ENCODE measurements at places on chromosomes 16 and 17.

- no peak for DNase-seq
Observed at GRCh38 chr16:49663081-49664065, 192.5 kb downstream of the ZNF423 start.

- no peak for DNase-seq
Observed at GRCh38 chr16:2815299-2815771, 1.7 kb upstream of the PRSS21 start.

- DNase-seq = no peak
Observed at GRCh38 chr16:71974068-71974818, 26.0 kb downstream of the PKD1L3 start.

GRCh38 chr17:48503747-48504146 lies 27.1 kb downstream of the HOXB1 start:
- DNase-seq = no peak

DNA sequence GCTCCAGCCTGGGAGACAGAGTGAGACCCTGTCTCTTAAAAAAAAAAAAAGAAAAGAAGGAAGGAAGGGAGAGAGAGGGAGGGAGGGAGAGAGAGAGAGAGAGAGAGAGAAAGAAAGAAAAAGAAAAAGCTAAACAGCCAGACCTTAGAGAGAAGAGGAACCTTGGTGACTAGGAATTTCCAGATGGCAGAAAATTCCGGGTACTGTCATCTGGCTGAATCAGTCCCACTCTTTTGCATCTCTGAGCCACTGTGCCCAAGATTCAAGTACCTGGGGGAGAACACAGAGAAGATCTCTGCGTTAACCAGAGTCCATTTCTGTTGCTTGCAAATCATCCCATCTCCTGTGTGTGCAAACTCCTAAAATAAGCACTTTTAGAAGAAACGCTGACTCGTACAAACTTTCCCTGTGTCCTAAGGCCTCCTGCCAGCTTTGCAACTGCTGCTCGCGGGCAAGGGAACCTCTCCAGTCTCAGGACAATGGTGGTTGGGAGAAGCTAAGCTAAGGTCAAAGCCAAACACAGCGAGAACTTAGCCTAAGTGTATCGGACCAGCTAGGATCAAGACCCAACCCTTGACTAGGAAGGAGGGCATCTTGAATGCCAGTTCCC lies 18.0 kb downstream of the BMERB1 start:
- no peak for DNase-seq

DNA sequence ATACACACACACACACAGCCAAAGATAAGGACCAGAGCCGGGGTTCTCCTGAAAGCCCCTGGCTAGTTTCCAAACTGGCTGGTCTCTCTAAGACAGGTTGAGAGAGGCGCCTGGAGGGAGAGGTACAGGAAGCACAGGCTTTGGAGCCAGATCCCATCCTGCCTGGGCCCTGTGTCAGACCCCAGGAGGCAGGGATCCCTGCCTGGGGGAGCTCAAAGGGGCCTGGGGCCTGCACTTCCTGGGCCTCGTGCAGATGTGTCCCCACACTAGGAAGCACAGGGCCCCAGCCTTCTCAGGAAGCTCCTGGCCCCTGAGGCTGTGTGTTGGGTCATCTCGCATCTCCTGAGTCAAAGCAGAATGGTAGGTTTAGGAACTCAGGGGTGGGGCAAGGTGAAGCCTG lies 16.0 kb downstream of the SLC5A10 start:
- DNase-seq = no peak

- no peak for DNase-seq
Observed at GRCh38 chr16:57725554-57725953, 10.0 kb upstream of the KATNB1 start.

GRCh38 chr16:88351491-88352101 lies 31.2 kb upstream of the ZNF469 start:
- no peak for DNase-seq

DNA sequence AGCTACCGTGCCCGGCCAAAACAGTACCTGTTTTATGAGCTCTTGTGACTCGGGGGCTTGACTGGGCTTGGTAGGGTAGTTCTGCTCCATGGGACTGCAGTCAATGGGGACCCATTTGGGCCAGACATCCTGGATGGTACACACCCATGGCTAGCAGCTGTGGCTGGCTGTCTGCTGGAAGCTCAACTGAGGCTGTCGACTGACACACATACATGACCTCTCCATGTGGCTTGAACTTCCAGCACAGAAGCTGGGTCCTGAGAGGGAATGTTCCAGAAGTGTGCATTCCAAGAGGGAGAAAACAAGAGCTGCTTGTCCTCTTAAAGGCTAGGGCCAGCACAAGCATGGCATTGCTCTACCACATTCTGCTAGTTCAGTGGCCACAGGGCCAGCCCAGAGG lies 14.9 kb upstream of the NKD1 start:
- no peak for DNase-seq

DNA sequence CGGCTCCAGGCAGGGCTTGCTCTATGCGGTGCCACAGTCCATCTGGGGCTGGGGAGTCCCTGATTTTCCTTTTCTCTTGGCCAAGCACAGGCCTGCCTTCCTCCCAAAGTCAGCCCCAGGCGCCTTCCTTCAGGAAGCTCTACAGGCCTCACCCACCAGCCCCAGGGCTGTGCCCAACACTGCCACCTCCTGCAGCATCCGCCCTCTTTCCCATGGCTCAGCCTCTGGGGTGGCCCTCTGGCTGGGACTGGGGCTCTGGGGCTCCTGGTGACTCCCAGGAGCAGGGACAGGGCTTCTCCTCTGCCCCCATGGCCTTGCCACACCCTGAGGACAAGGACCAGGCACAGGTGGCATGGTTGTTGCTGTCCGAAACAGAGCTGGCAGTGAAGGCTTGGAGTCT lies 817 bp downstream of the ITGB4 start:
- no peak for DNase-seq

- no peak for DNase-seq
Observed at GRCh38 chr16:85575920-85576319, 37.2 kb upstream of the GSE1 start.

DNA sequence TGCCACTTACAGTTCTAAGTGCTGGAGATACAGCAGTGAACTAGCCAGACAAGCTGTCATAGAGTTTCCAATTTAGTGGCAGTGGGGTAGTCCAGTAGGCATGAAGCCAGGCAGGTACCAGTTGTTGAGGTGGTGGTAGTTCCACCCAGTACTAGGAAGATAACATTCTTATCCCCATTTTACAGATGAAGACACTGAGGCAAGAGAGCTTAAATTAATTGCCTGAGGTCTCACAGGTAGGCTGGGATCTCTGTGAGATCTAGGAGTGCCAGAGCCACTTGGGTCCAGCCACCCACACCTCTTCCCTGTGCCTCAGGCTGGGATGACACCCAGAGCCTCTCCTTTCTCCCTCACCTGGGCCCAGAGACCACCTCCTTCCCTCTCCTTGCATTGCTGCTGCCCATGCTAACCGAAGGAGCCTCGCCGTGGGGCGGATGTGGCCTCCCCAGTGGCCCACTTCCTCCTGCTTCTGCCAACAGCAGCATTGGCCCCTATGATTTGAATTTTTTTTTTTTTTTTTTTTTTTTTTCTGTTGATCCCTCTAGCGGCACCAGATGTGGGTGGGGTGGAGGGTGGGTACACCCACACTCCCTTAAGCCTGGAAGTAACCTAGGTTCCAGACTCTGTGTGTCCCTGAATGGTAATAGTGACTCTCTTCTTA lies 114.0 kb downstream of the PRKCB start:
- DNase-seq = peak; percentile 72

DNA sequence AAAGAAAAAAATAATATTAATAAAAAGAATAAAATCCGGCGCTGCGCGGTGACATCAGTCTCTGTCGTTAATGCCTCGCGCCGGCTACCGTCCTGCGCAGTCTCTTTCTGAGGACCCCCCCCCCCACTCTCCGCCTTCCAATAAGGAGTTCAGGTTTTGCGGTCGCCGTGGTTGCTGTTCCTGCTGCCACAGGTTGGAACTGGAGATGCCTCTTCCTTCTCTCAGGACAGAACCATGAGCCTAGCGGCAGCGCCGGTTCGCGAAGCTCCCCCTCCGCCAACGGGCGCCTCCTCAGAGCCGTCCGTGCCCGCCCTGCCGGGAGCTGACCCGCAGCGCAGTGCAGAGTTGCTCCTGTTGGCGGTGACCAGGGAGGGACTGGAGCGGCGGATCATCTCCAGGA lies 2093.4 kb downstream of the TP53TG3F start:
- no peak for DNase-seq

GRCh38 chr17:55654821-55655220 lies 67.8 kb downstream of the TMEM100 start:
- DNase-seq = no peak

DNA sequence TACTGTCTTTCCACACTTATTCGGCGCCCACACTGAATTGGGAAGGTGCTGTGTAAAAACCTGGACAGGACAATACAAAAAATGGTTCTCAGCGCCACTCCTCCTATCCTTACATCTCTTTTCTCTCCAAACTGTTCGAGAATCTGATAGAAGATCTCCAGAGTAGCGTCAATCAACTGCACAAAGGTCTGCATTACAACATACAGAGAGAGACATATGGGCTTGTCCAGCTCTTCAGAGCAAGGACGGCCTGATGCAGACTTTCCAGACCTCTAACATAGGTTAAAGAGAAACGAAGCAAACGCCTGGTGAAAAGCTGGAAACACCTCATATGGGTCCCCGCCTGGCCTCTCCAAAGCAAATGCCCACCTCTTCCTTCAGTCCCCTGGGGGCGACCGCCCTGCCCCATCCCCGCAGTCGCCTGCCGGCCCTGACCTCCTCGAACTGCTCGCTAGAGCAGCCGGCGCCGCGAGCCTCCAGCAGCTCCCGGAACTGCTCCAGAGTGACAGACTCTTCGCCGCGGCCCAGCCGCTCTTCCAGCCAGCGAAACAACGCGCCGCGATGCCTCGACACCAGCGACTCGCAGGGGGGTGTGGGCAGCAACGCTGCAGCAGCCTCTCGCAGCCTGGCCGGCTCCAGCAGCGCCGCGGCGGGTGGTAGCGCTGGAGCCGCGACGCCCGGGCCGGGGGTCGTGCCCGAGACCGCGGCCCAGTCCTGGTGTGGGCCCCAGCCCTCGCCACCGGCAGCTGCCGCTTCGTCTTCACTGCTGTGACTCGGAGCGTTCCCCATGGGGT lies 526 bp downstream of the ZZEF1 start:
- DNase-seq = no peak

- DNase-seq = no peak
Observed at GRCh38 chr17:65371702-65372101, 189.7 kb downstream of the AXIN2 start.

DNA sequence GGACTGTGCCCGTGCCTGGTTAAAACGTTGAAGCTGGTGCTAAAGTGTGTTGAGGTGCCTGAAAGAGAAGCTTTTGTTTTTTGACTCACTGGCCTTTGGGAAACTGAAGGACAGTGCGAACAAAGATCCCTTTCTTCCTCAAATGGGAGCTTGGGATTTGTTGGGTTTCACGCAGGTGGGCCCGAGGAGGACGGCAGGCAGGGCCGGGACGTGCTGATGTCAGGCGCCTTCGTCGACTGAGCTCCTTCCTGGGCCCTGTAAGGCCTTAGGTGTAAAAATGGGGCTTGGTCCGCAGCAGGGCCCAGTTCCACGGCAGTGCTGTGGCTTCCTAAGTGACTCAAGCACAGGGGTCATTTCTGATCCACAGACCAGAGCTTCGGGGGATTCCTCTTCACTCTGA lies 106.9 kb downstream of the BANP start:
- no peak for DNase-seq

DNA sequence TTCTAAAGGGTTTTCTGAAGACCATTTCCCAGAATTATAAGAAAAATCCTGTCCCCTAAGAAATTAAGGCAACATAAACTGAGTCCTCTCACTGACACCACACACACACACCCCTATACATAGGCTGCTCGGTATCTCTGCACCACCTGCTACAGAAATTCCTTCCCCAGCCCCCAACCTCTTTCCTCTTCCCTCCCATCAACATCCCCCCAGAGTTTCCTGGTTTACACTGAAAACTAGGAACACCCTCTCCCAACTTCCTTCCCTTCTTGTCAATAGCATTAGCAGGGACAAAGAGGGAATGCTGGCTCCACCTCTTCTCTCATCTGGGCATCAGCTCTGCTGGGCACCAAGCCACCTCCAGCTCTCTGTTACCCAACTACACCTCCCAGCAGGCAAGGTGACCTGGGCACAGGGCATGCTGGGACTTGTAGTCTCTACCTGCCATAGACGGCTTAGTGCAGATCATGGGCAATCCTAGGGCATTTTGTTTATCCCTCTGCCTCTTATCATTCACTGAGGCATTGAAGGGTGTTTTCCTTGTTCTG lies 15.7 kb downstream of the CAVIN1 start:
- peak; percentile 69 for DNase-seq

DNA sequence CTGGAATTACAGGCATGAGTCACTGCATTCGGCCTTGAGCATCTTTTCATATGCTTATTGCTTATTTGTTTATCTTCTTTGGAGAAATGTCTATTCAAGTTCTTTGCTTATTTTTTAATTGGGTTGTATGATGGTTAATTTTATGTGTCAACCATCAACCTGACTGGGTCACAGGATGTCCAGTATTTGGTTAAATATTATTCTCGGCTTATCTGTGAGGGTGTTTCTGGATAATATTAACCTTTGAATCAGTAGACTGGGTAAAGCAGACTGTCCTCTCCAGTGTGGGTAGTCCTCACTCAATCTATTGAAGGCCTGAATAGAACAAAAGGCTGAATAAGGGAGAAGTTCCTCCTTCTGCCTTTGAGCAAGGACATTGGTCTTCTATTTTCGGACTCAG lies 142.0 kb downstream of the SSH2 start:
- DNase-seq = no peak

DNA sequence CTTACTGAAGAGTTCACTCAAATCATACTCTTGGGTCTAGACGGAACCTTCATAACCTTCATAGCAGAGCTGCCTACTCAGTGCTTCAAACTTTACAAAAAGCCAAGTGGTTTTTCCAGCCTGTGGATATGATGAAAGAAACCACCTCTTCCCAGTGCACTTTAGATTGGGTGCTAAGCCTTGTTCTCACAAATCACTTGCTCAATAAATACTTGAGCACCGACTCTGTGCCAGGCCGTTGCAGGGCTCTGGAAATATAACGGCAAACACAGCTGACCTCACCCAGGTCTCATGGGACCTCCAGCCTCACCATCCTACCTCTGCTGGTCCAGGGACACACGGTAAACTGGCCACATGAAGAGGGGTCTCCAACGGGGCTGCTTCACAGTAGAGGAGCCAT lies 35.7 kb downstream of the CDRT4 start:
- no peak for DNase-seq

GRCh38 chr17:82718986-82719685 lies 2.6 kb downstream of the FN3KRP start:
- no peak for DNase-seq

GRCh38 chr17:72175787-72176515 lies 55.1 kb downstream of the SOX9 start:
- no peak for DNase-seq

GRCh38 chr16:78240459-78241222 lies 141.2 kb downstream of the WWOX start:
- DNase-seq = no peak

GRCh38 chr17:12814718-12815117 lies 25.4 kb downstream of the ARHGAP44 start:
- no peak for DNase-seq

DNA sequence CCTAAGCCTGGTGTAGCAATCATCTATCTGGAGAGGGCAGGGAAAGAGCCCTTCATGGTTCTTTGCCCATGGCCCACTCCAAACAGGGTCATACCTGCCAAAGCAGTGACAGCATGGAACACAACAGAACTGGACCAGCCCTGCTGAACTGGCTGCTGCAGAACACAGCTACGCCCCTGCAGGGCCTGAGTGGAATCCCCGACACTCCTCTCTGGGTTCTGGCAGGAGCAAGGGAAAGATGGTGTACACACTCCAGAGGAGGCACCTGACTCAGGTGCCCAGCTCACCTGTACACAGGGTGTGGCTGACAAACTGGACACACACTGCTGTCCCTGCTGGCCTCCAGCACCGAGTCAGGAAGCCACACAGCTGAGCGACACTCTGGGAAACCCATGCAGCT lies 19.8 kb downstream of the MIEF2 start:
- no peak for DNase-seq

Measured in CD4-positive, alpha-beta T cell treated with Interferon alpha-2 for 1 hour (primary cell).